ENCODE measurements at places on chromosomes 5 and 9.

DNA sequence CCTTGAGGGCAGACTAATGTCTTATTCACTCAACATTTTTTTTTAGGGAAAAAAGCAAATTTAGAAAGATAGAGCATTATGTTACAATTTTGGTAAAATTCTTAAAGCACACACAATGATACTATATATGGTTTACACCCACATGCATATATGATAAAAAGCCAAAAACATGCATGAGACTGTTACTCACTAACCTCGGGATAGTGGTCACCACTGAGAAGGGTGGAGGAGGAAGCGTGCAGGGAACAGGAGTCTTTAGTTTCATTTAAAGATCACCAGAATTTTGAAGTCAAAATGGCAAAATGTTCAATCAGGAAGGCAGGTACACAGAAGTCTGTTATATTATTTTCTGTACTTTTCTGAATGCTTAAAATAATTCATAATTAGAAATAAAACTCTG lies 9.2 kb downstream of the ARL15 start:
- DNase-seq = no peak

DNA sequence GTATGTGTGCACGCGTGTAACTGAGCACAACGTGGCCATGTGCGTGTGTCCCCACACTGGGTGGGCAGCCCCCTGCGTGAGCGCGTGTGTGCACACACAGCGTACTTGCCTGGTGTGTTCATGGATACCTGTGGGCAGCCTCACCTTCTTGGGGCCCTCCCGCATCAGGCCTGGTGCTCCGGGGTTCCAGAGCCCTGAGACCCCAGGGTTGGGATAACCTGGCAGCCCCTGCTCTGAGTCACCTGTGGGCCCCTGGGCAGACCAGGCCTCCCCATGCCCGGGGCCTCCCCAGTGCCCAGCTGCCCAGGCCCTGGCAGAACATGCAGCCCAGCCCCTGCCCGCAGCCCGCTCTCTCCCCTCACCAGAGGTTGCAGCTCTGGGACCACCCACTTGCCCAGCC lies 25.2 kb downstream of the LHX3 start:
- DNase-seq = no peak

DNA sequence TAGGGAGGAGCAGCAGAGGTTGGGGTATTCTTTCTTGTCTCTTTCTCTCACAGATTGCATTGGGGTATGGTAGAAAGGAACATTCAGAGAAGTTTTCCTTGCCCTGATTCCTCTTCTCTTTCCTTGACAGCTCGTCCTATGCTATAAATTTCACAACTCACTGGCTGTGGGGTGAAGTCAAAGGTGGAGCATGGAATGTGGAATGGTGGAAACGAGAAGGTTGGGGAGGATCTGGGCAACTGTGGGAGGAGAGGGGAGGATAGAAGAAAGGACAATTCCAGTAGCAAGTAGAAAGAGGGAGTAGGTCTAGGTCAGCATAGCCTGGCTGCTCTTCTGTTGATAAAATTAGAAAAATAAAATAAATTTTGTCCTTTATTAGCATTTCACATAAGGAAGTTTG lies 39.0 kb upstream of the POC5 start:
- DNase-seq = no peak

DNA sequence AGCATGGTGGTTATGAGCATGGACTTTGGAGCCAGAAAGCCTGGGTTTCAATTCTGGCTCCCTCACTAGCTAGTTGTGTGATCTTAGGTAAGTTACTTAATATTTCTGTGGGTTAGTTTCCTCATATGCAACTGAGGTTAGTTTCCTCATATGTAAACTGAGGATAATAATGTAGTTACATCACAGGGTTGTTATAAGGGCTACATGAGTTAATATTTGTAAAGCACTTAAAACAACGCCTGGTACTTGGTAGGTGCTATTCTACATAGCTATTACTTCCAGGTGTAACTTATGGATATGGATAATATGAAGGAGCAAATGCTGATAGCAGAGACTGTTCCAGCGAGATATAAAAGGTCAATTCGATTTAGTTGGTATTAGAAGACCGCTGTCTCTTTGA lies 69.4 kb upstream of the POU5F2 start:
- no peak for DNase-seq

- peak; percentile 89 for DNase-seq
Observed at GRCh38 chr9:536597-537511, 304.6 kb upstream of the DMRT1 start.

DNA sequence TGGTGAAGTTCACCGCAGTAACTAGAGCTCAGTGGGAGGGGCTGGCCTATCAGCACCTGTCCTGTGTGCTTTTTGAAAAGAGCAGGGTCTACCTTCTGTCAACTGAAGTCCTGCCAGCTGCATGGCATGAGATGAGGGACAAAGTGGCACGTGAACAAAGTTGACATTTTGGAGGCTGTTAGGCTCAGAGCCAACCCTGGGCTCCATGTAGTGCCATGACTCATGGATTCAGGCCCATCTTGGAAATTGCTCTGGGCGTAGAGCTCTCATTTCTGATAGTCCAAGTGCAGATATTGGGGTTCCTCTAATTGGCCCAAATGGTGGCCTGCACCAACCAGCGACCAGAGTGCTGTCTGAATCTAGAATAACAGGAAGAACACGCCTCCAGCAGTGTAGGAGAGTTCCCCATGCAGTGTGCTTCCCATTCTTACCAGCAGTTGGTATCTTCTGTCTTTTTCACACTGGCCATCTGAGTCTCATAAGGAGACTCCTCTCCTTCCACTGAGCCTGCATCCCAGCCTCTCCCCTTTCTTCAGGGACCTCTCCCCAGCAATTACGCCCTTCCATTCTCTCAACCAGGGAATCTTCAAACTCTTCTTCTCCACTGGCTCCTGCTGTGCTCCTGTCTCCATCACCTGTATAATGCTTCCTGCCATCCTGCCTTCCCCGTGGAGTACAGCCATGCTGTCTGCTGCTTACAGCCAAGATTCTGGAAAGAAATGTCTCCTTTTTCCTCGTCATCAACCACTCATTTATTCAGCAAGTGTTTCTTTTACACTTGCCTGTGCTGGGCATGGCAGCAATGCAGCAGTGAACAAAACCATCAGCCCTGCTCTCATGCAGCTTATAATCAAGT lies 30.4 kb downstream of the IRF1 start:
- no peak for DNase-seq

DNA sequence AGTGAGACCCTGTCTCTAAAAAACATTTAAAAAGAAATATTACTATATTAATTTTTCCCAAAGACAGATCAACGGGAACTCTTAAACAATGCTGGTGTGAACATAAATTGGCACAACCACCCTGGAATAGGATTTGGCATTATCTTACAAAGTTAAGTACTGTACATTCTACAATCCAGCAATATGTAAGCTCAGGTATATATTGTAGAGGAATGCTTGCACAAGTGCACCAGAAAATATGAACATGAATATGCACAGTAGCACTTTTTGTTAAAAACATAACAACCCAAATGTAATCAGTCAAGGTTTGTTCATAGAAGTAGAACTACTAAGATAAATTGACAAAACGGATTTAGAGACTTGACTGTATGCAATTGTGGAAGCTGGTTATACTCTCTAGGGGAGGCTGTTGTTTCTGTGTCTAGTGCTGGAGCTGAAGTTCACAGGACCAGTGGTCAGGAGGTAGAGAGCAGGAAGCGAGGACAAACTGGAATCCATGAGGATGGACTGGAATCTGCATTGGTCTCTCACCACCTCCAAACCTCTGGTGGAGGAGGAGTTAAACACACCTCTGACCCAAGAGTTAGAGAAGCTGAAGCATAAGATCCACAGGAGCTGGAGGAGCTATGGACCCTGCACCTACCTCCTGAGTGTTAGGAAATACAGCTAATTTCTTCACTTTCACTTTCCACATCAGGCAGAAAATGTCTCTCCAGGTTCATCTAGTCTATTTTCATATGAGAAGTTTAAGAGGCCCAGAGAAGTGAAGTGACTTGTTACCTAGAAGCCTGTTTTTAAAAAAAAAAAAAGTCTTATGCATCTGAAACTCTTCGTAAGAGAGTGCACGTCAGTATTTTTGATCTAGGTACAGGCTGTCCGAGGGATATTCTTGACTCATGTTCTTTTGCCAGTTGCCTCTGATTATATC lies 20.3 kb upstream of the RIC1 start:
- no peak for DNase-seq
